Aorta (tissue), 5 donors: ENCODE measurements at places on chromosomes 4 and X. TPM values are rescaled to one million over a fixed set of nuclear protein-coding genes. Genes with fewer than 3 reads are reported as not detected.

Gene MAP7D3
- 30.9 TPM for total RNA-seq

DNA sequence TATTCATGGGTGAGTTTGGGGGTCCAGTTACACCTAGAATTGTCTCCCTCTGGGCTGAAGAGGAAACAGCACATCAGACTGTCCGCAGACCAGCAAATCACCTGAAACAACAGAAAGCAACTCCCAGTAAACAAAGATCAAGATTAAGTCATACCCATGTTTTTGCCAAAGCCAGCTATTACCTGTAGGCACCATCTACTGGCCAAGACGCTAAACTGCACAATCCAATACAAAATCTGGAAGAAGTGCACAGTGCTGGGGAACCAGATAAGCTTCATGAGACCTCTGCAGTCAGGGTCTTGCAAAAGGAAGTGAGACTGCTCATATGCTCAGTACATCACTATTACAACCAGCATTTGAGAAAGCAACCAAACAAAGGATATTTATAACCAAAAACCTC lies 157.5 kb upstream of the ITM2A start:
- no peak overlapping the region for H3K27ac ChIP-seq
- no peak for DNase-seq
- no peaks in the 10 kb centered on the region for H3K27me3 ChIP-seq
- no peaks in the 10 kb centered on the region for H3K36me3 ChIP-seq

DNA sequence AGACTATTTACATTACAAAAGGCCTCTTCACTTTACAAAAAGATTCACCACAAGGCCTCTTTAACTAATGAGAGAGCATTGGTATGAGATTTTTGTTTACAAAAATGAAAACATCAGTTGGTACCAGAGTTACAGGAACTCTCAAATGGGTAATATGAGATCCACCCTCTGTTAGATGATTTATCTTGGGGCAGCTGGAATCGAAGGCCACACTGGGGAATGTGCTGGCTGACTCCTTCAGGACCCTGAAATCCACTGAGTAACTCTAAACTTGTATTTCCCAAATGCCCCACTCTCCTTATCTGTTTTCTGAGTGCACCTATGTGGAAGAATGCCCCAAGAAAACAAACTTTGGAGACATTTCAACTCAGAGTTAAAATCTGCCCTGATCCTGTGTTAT lies 232.9 kb upstream of the F9 start:
- no peaks in the 10 kb centered on the region for H3K4me1 ChIP-seq
- H3K27me3 ChIP-seq: no peaks in the 10 kb centered on the region
- no peak overlapping the region for H3K27ac ChIP-seq
- no peaks in the 10 kb centered on the region for H3K36me3 ChIP-seq
- no peak for DNase-seq
- H3K4me3 ChIP-seq: no peak overlapping the region

Gene ZNF674
- 5.1 TPM for total RNA-seq

Gene TCEAL9
- 53.2 TPM for total RNA-seq

DNA sequence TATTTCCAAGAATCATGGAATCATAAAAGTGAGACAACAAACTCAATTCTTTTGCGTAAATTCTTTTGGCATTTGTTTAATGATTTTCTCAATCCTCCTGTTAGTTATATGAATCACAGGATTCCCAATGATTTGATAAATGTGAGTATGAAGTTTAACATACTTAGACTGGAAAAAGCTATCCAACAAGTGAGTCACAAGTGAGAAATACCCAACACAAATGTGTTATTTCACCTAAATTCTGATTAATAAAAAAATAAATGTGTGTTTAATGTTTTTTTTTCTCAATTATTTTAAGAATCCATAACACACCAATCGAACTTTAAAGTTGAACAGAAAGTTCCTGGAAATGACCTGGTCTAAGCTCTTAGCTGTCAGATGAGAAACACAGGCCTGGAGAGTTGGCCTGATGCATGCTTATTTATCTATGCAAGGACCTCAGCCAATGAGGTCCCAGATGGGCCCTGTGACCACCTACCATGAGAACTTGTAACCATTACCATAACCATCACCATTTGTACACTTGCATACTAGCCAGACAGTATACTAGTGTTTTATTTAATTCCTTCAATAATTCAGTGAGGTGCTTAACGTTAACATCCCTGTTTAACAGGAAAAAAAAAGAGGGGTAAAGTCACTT lies 386.7 kb downstream of the SPRY1 start:
- no peaks in the 10 kb centered on the region for H3K27me3 ChIP-seq
- no peaks in the 10 kb centered on the region for H3K36me3 ChIP-seq
- peaks cover 10% of the 10 kb centered on the region for H3K4me1 ChIP-seq
- no peak for DNase-seq

- no peaks in the 10 kb centered on the region for H3K27me3 ChIP-seq
- no peak overlapping the region for H3K27ac ChIP-seq
- no peak overlapping the region for H3K4me3 ChIP-seq
- DNase-seq: no peak
Observed at GRCh38 chr4:147761218-147761883, 29.5 kb downstream of the ARHGAP10 start.

GRCh38 chrX:10548688-10549087 lies 71.7 kb downstream of the MID1 start:
- no peaks in the 10 kb centered on the region for H3K4me1 ChIP-seq
- no peaks in the 10 kb centered on the region for H3K36me3 ChIP-seq
- H3K4me3 ChIP-seq: no peak overlapping the region
- H3K27me3 ChIP-seq: no peaks in the 10 kb centered on the region
- DNase-seq: no peak

Gene TENM3
- 5.5 TPM for total RNA-seq

Gene TMPRSS11B
- total RNA-seq: not detected

Gene TSPAN6
- 12.2 TPM for total RNA-seq

Gene SASH3
- total RNA-seq: 16.1 TPM

GRCh38 chr4:88907478-88907877 lies 149.5 kb downstream of the FAM13A start:
- no peak for DNase-seq
- no peaks in the 10 kb centered on the region for H3K27me3 ChIP-seq
- no peaks in the 10 kb centered on the region for H3K36me3 ChIP-seq
- no peak overlapping the region for H3K4me3 ChIP-seq
- no peak overlapping the region for H3K27ac ChIP-seq

Gene HERC5
- 9.8 TPM for total RNA-seq

DNA sequence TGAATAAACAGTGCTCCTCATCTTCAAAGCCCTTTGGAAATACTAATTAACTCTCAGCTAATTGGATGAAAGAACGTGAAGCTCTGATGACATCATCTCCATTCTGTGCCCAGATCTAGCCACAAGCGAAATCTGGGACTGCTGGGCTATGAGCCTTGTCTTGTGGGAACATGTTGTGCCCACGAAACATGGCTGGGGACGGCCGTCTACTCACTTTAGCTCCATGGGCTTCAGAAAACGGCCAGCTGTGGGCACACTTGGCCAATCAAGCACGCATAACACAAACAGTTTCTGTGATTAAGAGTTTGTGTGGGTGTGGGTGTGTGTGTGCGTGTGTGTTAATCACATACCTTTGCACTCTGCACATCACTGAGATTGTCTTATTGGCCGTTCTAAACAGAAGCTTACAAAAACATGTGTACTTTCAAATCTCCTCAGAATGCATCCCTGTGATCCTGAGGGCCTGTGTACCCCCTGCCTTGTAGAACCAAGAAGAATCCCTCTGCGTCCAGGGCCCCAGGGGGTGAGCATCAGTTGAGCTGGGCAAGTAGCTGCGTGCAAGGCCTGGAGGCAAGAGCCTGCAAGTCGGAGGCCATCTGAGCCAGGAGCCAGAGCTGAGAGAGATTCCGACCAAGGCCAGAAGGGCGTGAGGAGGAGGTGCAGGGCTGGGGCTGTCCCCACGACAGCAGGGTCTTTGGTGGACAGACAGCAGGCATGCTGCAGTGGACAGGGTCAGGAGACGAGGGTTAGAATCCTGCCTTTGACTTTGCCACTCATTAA lies 18.7 kb upstream of the ZNF185 start:
- H3K27ac ChIP-seq: no peak overlapping the region
- H3K27me3 ChIP-seq: no peaks in the 10 kb centered on the region
- H3K4me1 ChIP-seq: no peaks in the 10 kb centered on the region
- H3K4me3 ChIP-seq: no peak overlapping the region

Gene MFAP3L
- 12.4 TPM for total RNA-seq

DNA sequence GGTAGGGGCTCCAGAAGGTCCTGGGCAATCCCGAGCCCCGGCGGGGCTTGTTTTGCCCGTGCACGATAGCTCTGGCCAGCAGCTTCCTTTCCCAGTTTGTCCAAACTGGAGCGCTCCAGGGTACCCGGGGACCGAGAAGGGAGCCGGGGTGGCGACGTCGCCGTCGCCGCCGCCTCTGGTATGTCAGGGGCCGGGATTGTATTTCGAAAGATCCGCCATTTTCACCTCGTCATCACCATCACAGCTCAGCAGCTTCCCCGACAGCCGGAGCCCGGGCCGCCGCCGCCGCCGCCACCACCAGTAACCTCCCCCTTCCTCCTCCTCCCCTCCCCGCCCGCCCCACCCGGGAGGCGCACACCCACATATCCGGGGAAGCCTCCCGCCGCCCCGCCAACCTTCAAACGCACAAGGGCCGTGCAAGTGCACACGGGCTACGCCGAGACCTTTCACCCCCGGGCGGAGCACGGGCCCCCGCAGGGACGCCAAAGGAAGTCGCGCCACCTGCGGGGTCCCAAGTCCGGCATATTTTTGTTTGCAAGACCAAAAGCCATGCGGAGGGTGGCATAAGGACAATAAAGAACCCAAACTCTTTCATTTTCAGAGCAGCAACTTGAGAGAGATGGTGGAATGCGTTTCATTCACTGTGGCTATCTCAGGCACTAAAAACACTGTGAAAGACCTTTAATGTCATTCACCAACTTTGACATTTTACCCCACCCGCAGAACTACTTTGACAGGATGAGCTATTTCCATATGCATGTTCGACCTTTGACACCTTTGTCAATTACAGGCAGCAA lies at the start of gene LIN54:
TSS of gene LIN54 (minus strand) at position 302 of the 797 bp plus-strand sequence. CDS start 25,979 bp downstream, outside the sequence.
- peak; percentile 90 for DNase-seq
- H3K4me1 ChIP-seq: no peaks in the 10 kb centered on the region
- H3K27me3 ChIP-seq: no peaks in the 10 kb centered on the region
- H3K4me3 ChIP-seq: peak within 1 kb of the TSS; percentile 68
- no peaks in the 10 kb centered on the region for H3K36me3 ChIP-seq

Gene TMEM35A
- total RNA-seq: 3.7 TPM

- no peak for DNase-seq
- no peaks in the 10 kb centered on the region for H3K4me1 ChIP-seq
- no peaks in the 10 kb centered on the region for H3K36me3 ChIP-seq
- no peaks in the 10 kb centered on the region for H3K27me3 ChIP-seq
- no peak overlapping the region for H3K27ac ChIP-seq
- H3K4me3 ChIP-seq: no peak overlapping the region
Observed at GRCh38 chrX:103056902-103057301, 7.1 kb downstream of the BEX1 start.

Gene FGF13
- 18.3 TPM for total RNA-seq

DNA sequence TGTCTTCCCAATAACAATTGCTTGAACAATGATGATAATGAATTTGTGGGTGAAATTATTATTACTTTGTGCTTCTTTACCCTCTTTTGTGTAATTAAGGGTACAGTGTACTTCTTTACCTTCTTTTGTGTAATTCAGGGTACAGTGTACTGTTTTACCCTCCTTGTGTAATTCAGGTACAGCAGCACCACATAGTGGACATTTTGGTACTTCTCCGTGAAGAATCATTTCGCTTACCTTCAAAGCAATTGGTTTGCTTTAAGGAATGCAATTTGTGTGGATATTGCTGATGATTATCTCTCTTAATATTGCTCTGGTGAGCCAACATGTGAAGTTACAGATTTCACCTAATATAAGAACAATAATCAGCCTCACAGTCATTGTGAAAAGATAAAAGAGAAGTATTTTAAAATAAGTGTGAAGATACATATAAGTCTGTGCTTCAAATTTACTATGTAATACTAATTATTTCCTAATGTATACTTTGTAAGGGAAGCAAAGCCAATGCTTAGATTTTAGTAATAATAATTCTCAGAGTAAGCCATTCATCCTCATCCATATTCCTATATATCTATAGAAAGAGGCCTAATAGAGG lies 27.2 kb upstream of the SEC24B start:
- no peaks in the 10 kb centered on the region for H3K4me1 ChIP-seq
- no peaks in the 10 kb centered on the region for H3K27me3 ChIP-seq
- H3K27ac ChIP-seq: no peak overlapping the region
- no peaks in the 10 kb centered on the region for H3K36me3 ChIP-seq

- no peaks in the 10 kb centered on the region for H3K4me1 ChIP-seq
- no peaks in the 10 kb centered on the region for H3K36me3 ChIP-seq
- H3K27ac ChIP-seq: no peak overlapping the region
Observed at GRCh38 chr4:48047421-48047844, 30.9 kb downstream of the NIPAL1 start.

DNA sequence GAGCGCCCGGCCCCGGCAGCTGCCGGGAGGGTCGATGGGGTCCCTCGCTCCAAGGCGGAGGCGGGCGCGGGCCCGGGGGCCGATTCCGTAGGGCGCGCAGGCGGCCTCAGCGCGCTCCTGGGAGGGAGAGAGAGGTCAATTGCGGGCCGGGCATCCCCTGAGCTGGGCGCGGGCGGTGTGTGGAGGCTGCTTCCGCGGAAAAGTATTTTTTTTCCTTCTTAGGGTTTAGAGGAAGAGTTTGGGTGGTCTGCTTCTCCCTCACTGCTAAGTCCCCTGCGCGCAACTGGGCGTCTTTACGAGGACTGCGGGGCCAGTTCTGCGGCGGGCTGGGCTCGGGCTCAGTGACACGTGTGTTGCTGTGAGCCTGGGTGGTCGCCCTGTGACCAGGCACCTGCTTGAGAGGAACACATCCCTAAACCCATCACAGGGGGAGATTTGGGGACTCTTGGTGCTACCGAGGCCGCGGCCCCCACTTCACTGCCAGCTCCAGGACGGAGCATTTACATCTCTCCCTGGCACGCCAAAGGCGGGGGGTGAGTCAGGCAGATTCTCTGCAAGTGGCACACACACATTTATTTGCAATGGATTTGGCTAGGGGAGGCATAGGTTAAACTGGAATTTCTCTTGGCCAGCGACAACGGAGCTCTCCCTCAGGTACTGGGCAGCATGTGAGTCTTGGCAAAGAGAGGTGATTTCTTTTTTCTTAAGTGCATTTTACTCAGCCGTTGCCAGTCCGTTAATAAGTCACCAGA lies 151.2 kb upstream of the SLC4A4 start:
- DNase-seq: peak; percentile 52
- no peaks in the 10 kb centered on the region for H3K36me3 ChIP-seq
- H3K4me1 ChIP-seq: no peaks in the 10 kb centered on the region
- H3K27ac ChIP-seq: peak overlapping the region; percentile 7

DNA sequence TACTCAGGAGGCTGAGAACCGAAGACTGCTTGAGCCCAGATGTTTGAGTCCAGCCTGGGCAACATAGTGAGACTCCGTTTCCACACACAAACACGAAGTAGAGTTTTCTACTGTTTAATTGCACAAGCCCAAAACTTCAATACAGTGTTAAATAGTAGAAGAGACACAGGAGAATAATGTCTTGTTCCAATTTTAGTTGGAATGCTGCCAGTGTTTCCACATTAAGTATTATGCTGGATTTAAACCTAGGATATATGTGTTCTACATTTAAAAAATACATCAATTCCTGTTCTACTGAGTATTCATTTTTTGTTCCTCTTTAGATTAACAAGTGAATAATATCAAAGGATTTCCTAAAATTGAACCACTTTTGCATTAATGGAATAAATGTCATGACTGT lies 91.3 kb downstream of the LCORL start:
- peaks cover 3% of the 10 kb centered on the region for H3K36me3 ChIP-seq
- DNase-seq: no peak
- H3K4me1 ChIP-seq: no peaks in the 10 kb centered on the region
- no peak overlapping the region for H3K27ac ChIP-seq
- H3K4me3 ChIP-seq: no peak overlapping the region

GRCh38 chr4:174437749-174438148 lies 84.5 kb downstream of the HPGD start:
- H3K4me1 ChIP-seq: no peaks in the 10 kb centered on the region
- H3K27ac ChIP-seq: no peak overlapping the region
- no peak for DNase-seq
- no peak overlapping the region for H3K4me3 ChIP-seq
- H3K36me3 ChIP-seq: no peaks in the 10 kb centered on the region
- H3K27me3 ChIP-seq: no peaks in the 10 kb centered on the region

Gene CTAG1A
- total RNA-seq: not detected
